Nucleus accumbens (tissue), 56 donors: ENCODE measurements at places on chromosomes 4 and X.

- DNase-seq = no peak
These were observed 13.3 kb downstream of the LRPAP1 start for GRCh38 chr4:3518941-3519340.

- DNase-seq = no peak
These were observed 3.0 kb upstream of the NDP start for GRCh38 chrX:43976205-43976604.

- peak; percentile 33 for DNase-seq
These were observed 71.5 kb downstream of the SLC16A2 start for GRCh38 chrX:74492720-74493201.

GRCh38 chr4:37882665-37883296 lies 8.1 kb upstream of the TBC1D1 start:
- no peak for DNase-seq

DNA sequence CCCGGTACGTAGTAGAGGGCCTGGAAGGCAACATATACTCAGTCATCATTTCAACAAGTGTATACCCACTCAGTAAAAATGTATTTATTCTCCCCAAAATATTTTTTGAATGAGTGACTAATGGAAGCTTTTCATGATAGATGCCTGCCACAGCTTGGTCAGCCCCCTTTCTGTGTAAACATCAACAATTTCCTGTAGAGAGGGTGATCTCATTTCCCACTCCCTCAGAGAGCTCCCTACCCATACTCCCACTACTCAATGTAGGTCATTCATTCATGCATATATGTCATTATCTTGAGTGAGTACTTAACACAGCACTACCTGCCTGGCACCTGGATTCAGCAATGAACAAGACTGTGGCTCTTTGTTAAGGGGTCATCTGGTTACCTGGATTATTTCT lies 81.9 kb downstream of the STK32B start:
- no peak for DNase-seq

DNA sequence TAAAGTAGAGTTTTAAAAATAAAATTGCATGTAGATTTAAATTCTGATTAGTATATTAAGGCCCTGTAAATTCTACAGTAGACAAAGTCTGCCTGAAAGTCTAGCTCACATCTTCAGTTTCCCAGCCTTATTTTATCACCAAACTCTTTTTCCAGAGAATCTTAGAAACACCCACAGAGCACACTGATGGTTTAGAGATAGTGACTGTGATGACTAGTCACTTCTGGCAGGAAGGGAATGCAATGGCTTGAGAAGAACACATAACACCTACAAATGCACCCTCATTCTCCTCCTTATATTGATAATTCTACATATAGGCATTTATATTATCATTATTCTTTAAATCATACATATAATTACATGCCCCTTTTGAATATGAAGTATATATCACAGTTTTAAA lies 232.9 kb downstream of the ARAP2 start:
- DNase-seq = no peak
